ENCODE measurements at places on chromosomes 4 and X.

DNA sequence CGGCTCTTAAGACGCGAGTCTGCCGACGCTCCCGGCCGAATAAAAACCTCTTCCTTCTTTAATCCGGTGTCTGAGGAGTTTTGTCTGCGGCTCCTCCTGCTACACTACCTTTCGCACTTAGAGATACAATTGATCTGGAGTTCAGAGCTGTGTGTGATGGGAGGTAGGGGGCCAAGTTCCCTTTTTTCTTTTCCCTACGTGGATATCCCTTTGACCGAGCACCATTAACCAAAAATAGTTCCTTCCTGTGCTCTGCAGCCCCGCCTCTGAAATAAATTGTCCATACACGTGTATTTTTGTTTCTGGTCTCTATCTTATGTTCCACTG is 555 bp upstream of the PGM2 start:
- no peak for DNase-seq

DNA sequence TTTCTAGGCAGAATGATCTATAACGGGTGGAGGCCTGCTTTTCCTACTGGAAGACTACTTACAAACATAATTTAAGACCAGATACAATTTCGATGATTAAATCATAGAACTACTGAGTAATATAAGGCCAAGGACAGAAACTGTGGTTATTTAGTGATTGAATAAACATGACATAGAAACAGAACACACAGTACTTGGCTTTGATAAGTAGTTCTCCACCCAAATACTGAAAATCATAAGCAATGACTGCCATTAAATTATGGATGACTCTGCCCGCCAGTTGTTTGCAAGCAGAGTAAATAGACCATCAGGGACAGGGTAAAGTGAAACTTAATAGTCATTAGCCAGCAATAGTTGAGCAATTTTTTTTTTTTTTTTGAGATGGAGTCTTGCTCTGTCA is 17.2 kb upstream of the SMIM14 start:
- DNase-seq: no peak

- no peak for DNase-seq
Observed at GRCh38 chr4:7309181-7309580, 116.8 kb downstream of the SORCS2 start.

DNA sequence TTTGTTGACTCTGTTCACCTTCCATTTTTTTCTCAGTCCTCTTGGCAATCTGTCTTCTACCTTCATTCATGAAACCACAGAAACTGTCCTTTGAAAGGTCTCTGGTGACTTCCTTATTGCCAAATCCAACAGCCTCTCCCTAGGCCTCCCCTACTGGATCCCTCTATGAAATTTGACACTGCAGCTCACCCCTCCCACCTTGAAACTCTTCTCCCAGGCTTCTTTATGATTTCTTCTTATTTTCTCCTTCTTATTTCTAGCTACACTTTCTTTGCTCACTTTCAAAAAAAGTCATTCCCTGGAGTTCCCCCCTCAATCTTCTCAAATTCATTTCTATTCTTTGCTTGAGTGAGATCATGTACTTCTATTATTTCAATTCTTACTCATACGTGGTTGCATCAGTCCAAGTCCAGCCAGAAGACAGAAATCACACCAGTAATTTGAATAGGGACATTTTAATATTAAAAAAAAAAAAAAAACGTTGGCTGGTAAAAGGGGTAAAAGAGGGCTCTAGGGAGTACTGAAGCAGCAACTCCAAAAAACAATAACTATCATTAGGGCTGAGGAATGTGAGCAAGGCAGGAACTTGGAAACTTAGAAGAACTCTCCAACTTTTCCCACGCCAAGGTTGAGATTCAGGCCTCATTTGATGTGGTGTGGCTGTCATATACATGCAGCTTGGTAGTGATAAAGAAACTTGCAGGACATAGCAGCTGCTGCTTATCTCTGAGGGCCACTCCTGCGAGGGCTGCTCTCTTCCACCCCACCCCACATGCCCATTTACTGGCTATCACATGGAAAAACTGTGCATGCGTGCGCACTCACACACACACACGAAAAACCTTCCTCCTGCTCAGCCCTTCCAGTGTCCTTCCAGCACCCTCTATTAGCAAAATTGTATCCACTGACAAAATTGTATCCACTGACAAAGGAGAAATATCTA is 169.8 kb upstream of the GALNT7 start:
- DNase-seq: no peak

DNA sequence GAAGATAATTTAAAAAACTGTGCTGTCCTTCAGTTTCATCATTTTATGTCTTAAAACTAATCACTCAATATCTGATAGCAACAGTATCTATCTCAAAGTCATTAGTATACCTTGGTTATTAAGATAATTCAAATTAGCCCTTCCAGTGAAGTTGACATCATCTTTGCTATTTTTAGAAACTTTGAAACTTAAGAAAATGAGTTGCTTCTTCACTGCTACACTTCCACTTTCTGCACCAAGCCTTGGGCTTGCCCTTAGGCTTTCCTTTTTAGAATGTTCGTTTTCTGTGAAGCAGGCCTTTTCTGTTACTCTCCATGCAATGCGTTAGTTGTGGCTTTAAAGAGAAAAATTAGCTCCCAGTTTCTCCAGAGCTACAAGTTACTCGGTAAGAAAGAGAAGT is 4.4 kb upstream of the VAMP7 start:
- no peak for DNase-seq

DNA sequence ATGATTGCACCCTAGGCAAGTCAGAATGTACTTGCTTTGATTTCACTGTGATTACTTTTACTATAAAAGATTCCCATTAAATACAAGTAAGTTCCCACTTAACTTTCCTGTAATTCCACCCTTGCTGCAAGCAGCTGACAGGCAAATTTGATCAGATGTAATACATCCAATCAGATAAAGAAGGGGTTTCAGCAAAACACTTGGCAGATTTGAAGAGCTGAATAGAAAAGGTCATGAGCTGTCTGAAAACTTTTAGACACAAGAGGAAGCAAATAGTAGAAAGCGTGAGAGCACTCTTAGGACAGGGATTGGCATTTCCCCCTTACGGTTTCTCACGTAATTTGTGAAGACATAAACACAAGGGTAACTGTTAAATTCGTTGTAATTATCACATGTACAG is 22.8 kb downstream of the HSD17B13 start:
- DNase-seq: no peak

GRCh38 chr4:30714408-30715031 is 5.6 kb upstream of the PCDH7 start:
- DNase-seq: peak; percentile 65

- DNase-seq: peak; percentile 31
Observed at GRCh38 chr4:3223956-3224748, 24.8 kb upstream of the MSANTD1 start.

DNA sequence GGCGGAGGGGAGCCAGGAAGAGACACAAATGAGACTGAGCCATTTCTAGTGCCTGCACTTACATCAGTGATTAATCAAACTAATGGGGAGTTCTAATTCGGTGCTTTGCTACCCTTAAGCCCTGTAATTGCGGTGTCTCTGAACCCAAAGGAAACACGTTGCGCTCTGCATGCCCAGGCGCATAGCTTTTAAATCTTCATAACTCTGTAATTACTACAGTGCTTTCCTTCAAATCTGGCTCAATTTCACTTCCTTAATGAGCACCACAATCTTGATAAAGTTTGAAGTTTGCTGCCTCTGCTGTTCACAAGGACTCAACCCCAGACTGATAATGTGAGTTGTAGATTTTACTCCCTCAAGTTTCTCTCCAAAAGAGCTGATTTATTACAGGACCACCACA is 5.7 kb upstream of the NHS start:
- no peak for DNase-seq

DNA sequence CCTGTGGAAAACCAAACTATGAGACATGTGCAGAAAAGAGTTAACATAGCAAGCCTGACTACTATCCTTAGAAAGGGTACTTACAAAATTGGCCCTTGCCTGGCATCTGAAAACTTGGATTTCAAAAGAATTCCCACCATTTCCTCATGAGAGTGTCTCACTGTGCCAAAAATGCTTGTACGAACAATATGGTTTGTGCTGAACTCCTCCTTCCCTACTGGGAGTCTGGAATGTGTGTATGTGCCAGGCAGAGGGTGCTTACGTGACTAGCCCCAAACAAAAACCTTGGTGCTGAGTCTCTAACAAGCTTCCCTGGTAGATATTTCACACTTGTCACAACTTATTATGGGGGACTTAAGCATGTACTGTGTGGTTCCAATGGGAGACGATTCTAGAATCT is 81.7 kb upstream of the GIMD1 start:
- DNase-seq: no peak

Data from aorta (tissue), 5 donors.